ENCODE measurements at places on chromosomes 3 and 15. TPM values are rescaled to one million over a fixed set of nuclear protein-coding genes. Genes with fewer than 3 reads are reported as not detected.

DUOX1 gene
- 1.3 TPM for total RNA-seq

- H3K27ac ChIP-seq = peak overlapping the region; percentile 2
- no peaks in the 10 kb centered on the region for H3K27me3 ChIP-seq
- H3K4me1 ChIP-seq = no peaks in the 10 kb centered on the region
- no peak for DNase-seq
- no peak overlapping the region for H3K4me3 ChIP-seq
Observed at GRCh38 chr3:66353530-66353929, 132.7 kb downstream of the SLC25A26 start.

IGF2BP2 gene
- 14.7 TPM for total RNA-seq

NR2E3 gene
- not detected for total RNA-seq

DNA sequence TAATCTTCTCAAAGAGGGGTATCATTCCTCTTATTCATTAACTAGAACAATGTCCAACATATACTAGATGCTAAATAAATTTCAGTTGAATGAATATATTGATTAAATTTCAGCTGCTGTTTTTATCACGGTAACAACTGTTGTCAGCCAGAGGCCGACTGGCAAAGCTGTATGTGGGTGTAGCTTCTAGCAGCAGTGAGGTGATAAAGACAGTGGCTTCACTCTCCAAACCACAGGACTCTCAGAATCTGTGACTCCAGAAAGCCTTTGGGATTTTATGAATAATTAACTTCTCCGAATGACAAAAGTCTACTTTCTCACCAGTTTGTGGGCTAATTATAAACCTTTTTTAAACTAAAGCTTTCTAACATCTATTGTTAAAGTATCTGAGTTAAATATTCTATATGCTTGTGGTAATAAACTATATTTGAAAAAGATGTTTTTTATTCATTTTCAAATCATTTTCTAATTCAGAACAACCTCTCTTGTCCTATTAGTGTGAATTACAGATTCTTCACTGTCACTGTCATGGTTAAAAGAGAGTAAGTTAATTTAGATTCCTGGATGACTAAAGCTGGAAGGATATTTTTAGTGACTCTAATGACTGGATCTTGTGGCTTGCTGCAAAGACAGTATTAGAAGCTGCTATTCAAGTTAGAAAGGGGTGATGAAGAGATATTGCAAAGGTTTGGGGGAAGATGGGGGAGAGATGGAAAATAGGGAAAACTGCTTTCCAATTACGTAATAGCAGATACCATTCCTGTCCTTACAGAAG lies 796.4 kb upstream of the ARPP21 start:
- H3K36me3 ChIP-seq = no peaks in the 10 kb centered on the region
- no peaks in the 10 kb centered on the region for H3K4me1 ChIP-seq
- no peak for DNase-seq
- H3K27me3 ChIP-seq = no peaks in the 10 kb centered on the region
- no peak overlapping the region for H3K27ac ChIP-seq

GRCh38 chr3:194046995-194047645 lies 88.8 kb upstream of the HES1 start:
- H3K4me1 ChIP-seq = no peaks in the 10 kb centered on the region
- H3K4me3 ChIP-seq = no peak overlapping the region
- H3K27ac ChIP-seq = no peak overlapping the region
- no peak for DNase-seq
- H3K36me3 ChIP-seq = no peaks in the 10 kb centered on the region
- H3K27me3 ChIP-seq = no peaks in the 10 kb centered on the region

DNA sequence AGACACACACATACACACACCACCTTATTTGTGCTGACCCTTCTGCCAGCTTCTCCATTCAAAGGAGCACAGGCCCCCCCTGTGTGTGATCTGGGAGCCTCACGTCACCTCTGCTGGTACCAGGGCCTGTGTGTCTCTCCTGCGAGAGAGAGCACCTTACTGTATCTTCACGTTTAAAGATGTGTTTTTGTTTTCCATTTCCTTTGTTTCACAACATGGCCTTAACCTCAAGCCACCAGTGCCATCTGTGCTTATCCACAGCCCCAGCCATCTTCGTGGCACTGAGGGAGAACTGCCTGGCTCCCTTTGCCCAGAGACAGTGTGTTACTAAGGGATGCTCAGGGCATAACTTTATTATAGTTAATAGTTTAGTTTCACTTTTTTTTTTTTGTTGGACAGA lies 52.3 kb downstream of the ABHD2 start:
- H3K4me1 ChIP-seq = peaks cover 20% of the 10 kb centered on the region
- H3K36me3 ChIP-seq = no peaks in the 10 kb centered on the region
- H3K27me3 ChIP-seq = no peaks in the 10 kb centered on the region
- H3K27ac ChIP-seq = no peak overlapping the region

DNA sequence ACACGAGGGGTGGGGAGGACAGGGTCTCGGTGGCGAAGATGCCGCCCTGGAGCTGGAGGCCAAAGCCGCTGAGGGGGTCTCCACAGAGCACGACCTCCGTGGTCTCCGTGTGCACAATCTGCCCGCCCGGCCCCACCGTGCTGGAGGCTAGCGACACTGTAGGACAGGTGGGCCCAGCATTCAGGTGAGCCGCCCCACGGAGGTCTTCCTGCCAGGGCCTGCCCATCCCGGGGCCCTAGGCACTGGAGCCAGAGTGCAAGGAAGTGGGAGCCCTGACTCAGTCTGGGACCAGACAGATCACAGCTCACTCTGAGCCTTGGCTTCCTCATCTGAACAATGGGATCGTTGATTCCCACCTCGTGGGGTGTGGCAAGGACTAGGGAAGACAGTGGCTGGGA lies 25.8 kb downstream of the GRIP2 start:
- no peaks in the 10 kb centered on the region for H3K27me3 ChIP-seq
- H3K4me1 ChIP-seq = no peaks in the 10 kb centered on the region
- H3K27ac ChIP-seq = no peak overlapping the region
- H3K4me3 ChIP-seq = no peak overlapping the region
- no peaks in the 10 kb centered on the region for H3K36me3 ChIP-seq

SAMD7 gene
- not detected for total RNA-seq

DNA sequence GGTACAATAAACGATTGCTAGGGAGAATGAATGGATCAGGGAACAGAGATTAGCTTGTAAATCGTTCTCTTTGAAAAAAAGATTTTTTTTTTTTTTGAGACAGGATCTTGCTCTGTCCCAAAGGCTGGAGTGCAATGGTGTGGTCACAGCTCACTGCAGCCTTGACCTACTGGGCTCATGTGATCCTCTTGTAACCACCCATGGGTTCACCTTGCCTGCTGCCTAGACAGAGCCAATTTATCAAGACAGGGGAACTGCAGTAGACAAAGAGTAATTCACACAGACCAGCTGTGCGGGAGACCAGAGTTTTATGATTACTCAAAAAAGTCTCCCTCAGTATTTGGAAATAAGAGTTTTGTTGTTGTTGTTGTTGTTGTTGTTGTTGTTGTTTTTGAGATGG lies 39.6 kb downstream of the METTL6 start:
- DNase-seq = no peak
- H3K27ac ChIP-seq = no peak overlapping the region
- no peaks in the 10 kb centered on the region for H3K27me3 ChIP-seq
- H3K36me3 ChIP-seq = no peaks in the 10 kb centered on the region
- no peak overlapping the region for H3K4me3 ChIP-seq

IL12A gene
- total RNA-seq = 0.73 TPM

- no peaks in the 10 kb centered on the region for H3K27me3 ChIP-seq
- peak overlapping the region; percentile 97 for H3K27ac ChIP-seq
- peak; percentile 41 for DNase-seq
- no peaks in the 10 kb centered on the region for H3K36me3 ChIP-seq
- H3K4me1 ChIP-seq = no peaks in the 10 kb centered on the region
- peak overlapping the region; percentile 85 for H3K4me3 ChIP-seq
Observed at GRCh38 chr15:58748852-58749531, 515 bp downstream of the ADAM10 start.

LRRC2 gene
- 1.0 TPM for total RNA-seq

CCR2 gene
- 7.1 TPM for total RNA-seq

DNA sequence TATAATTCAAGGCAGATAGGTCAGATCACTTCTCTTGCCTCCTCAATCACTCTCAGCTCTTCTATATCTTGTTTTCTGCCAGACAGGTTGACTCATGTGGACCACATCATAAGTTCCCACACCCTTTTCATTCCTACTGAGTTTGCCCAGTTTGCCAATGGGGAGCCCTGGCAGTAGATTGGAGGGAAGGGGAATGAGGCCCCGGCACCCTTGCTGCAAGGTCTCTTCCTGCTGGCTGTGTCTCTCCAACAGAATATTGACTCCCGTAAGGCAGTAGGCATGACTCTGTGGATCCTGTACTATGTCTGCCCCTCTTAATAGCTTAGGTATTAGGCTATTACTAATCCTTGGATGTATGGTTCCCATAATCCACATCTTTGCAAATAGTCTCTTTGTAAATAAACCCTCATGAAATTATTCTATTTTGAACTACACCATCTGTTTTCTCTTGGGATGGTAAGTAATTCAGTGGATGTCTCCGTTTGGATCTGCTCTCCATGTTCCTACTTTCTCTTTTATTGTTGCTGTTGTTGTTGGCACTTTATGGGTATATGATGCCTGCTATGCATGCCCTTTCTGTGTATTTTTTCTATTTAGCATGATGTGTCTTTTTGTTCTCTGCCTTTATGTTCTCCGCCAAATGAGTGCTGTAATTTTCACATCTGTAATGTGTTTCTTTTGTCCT lies 65.5 kb upstream of the DCBLD2 start:
- no peak for DNase-seq
- no peaks in the 10 kb centered on the region for H3K36me3 ChIP-seq
- no peak overlapping the region for H3K4me3 ChIP-seq
- H3K27ac ChIP-seq = no peak overlapping the region
- H3K27me3 ChIP-seq = no peaks in the 10 kb centered on the region

UBXN7 gene
- 6.5 TPM for total RNA-seq

GRCh38 chr3:131082871-131083863 lies 56.5 kb downstream of the NEK11 start:
- no peaks in the 10 kb centered on the region for H3K27me3 ChIP-seq
- DNase-seq = no peak
- H3K4me1 ChIP-seq = no peaks in the 10 kb centered on the region
- no peak overlapping the region for H3K27ac ChIP-seq

CRABP1 gene
- total RNA-seq = not detected

RHOV gene
- total RNA-seq = not detected

RTP1 gene
- total RNA-seq = not detected

DNA sequence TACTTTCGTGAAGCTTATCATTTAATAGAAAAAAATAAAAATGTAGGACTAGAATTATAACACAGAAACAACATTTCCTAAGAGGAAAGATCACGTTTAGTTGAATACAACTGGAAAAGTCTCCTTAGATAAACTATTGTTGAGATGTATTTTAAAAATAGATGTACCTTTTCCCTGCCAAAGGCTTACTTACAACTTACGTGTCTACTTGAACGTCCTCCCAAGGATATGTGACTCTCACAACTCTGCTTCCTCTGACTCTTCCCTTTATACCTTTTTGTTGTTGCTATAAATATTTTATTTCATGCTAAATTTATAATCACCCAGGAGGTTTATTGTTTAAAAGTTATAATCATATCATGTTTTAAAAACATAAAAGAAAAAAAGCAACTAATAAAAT lies 908.0 kb upstream of the ROBO1 start:
- H3K27ac ChIP-seq = no peak overlapping the region
- no peak for DNase-seq
- H3K4me1 ChIP-seq = no peaks in the 10 kb centered on the region
- H3K4me3 ChIP-seq = no peak overlapping the region
- no peaks in the 10 kb centered on the region for H3K36me3 ChIP-seq
- no peaks in the 10 kb centered on the region for H3K27me3 ChIP-seq

- H3K36me3 ChIP-seq = no peaks in the 10 kb centered on the region
- no peak overlapping the region for H3K4me3 ChIP-seq
- DNase-seq = no peak
- H3K27ac ChIP-seq = no peak overlapping the region
- no peaks in the 10 kb centered on the region for H3K27me3 ChIP-seq
Observed at GRCh38 chr15:89196241-89196640, 25.1 kb downstream of the RLBP1 start.

DNA sequence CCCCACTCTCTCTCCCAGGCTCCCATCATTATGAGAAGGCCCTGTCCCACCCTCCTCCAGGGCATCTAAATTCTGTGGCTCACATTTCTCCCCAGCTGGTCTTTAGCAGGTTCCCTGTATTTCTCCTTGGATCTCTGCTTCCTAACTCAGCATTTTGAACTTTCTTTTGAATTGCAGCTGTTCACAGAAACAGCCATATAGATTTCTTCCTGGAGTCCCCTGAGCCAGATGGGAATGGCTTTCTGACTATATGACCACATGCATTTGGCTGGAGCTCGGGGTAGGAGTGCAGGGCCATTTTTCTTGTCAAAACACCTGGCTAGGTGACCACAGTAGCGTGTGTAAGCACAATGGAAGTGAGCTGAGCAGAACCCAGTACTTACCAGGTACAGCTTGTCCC lies 22.0 kb downstream of the RBP2 start:
- no peak overlapping the region for H3K27ac ChIP-seq
- no peak for DNase-seq
- H3K36me3 ChIP-seq = no peaks in the 10 kb centered on the region
- no peaks in the 10 kb centered on the region for H3K27me3 ChIP-seq
- H3K4me1 ChIP-seq = no peaks in the 10 kb centered on the region

DNA sequence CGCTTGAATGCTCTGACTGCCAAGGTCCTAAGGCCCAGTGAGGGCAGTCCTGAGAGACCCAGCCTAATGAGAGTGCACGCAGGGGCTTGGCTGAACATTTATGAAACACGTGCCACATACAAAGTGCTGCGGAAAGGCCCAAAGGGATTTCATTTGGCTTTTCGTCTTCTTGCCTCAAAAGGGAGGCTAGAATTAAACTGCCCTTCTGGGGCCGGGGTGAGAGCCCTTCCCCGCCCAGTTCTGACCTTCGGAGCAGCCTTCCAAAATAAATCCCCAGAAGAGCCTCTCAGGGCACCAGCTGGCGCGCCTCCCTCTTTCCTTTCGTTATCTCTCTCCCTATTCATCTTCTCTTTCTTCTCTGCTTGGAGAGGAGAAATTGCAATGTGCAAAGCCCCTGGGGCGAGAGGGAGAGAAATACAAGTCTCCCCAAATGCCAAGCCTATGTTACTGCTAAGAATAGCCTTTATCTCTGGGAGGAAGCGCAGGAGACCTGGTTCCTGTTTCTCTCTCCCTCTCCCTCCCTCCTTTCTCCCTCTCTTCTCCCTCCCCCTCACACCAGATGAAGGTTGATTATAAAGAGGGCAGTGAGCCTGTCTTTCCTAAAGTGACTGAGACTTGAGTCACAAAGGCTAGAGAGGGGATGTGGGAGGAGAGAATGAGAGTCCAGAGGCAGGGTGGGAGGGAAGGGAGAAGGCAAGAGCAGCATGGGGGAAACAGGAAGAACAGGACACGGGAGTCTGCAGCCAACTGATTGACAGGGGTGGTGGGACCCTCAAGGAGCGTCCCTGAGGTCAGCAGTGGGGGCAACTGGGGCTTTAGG lies 36.7 kb upstream of the NDUFB4 start:
- H3K27ac ChIP-seq = peak overlapping the region; percentile 93
- no peaks in the 10 kb centered on the region for H3K36me3 ChIP-seq
- no peaks in the 10 kb centered on the region for H3K27me3 ChIP-seq
- DNase-seq = no peak

PLAAT1 gene
- total RNA-seq = 1.4 TPM
